ENCODE measurements at places on chromosomes 1 and 21.
A peak's percentile ranks its signal among the peaks of the same experiment; 100 is the strongest.

GRCh38 chr1:100700586-100700985 lies 19.0 kb upstream of the VCAM1 start:
- DNase-seq, result no peak

- DNase-seq, result no peak
These were observed 5.3 kb upstream of the MROH9 start for GRCh38 chr1:170929835-170930554.

DNA sequence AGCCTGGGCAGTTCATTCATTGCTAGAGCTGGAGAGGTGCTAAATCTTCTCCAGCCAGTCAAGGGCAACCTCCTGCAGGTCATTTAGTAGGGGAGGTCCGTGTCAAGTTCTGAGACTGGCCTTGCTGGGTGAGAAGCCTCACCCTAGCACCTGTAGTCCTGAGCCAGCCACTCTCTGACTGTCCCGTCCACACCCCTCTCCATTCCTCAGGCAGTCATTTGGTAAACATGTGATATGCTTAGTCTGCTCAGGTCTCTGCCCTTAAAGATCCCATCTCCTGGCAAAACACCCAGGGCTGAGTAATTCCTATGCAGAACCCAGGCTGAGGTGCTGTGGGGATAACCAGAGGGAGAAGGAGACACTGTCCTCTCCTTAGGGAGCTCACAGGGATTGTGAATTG lies 13.7 kb upstream of the IGFN1 start:
- no peak for DNase-seq

DNA sequence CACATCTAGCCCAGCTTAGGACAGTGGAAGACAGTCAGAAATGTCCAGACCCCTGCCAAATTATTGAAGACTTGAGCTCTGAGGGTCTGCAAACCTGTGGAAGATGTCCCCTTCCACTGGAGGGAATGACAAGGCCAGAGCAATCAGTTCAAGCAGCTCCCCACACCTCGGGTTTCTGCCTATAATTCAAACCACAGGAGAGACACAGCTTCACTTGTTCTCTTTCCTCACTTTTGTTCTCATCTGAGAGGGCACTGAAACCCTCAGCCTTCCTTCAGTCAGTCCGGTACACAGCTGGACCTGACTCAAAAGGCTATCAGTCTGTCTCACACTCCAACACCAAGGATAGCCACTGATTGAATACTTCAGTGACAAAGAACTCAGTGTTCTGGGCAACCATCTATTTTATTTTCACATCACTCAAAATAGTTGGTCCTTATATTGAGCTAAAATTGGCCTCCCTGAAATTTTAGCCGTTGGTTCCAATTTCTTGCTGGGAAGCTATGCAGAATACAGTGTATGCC lies 70.1 kb downstream of the TENT5C start:
- no peak for DNase-seq

GRCh38 chr21:36992671-36993070 lies 13.8 kb upstream of the RIPPLY3 start:
- DNase-seq, result no peak

DNA sequence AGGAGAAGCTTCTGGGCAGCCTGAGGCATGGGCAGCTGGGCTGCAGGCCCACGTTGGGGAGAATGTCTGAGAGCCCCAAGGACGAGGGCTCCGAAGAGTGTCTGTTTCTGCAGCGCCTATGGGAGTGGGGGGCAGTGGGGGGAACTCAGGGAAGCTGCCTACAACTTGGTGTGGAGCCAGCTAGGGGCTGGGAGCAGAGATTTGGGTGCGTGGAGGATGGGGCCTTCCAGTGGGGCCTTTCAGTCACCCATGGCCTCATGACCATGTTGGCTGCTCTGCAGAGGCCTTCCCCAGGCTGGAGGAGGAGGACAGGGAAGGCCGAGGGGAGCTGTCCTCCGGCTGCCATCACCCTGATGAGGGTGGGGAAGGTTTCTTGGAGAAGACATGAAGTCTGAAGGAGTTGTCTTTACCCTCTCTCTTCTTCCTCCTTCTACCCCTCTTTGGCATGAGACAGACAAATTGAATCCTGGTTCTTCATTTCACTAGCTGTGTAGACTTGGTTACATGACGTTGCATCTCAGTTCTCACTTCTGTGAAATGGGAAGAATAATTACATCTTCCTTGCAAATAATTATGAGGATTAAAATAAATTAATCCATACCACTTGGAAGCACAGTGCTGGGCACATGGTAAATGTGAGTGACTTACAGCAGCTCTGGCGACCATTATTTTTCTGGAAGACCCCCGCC lies 8.3 kb downstream of the PPFIA4 start:
- DNase-seq, result no peak

GRCh38 chr1:46134660-46135331 lies 2.4 kb upstream of the PIK3R3 start:
- DNase-seq, result no peak

GRCh38 chr1:232143315-232143886 lies 486.5 kb downstream of the SIPA1L2 start:
- DNase-seq, result no peak

GRCh38 chr1:87436534-87436933 lies 107.9 kb downstream of the LMO4 start:
- DNase-seq, result no peak

- DNase-seq, result no peak
These were observed 127.5 kb upstream of the C1orf174 start for GRCh38 chr1:4027492-4028138.

DNA sequence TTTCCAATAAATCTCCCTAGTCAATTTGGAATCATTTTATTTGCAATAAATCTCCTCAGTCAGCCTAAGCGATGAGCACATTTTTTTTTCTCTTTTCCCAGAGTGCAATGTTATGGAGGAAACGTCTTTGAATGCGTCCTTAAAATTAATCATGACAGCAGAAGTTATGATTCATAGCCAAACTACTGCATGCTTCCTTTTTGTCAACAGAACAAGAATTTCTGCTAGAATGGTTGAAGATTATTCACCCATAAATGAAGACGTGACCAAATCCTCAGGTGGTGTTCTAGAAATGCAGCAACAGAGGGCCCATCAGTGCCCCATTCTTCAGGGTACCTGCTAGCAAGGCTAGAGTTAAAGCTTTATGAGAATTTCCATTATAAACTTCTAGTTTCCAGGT lies 407.9 kb upstream of the PKN2 start:
- no peak for DNase-seq

GRCh38 chr21:34576041-34576511 lies 38.8 kb downstream of the RCAN1 start:
- no peak for DNase-seq

- DNase-seq, result no peak
These were observed 221.8 kb downstream of the TTLL7 start for GRCh38 chr1:83776913-83777757.

DNA sequence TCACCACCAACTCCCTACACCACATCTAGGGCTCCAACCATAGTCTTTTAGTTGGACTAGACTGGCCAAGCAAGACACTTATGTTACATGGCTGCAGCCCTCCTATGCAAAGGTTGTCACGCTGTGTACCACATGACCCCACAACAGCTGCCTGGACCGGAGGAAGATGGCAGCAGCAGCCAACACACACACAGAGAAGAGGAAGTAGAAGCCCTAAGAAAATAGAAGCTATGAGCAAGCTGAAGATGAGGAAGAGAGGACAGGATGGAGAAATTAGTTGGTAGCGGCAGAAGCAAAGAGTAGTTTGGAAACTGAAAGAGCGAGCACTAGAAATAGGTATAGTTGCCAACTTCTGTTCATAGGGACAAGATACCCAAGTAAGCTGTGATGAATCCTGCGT lies 60.8 kb upstream of the RALGPS2 start:
- no peak for DNase-seq

- DNase-seq, result no peak
These were observed 524.1 kb downstream of the PTBP2 start for GRCh38 chr1:97245682-97246081.

DNA sequence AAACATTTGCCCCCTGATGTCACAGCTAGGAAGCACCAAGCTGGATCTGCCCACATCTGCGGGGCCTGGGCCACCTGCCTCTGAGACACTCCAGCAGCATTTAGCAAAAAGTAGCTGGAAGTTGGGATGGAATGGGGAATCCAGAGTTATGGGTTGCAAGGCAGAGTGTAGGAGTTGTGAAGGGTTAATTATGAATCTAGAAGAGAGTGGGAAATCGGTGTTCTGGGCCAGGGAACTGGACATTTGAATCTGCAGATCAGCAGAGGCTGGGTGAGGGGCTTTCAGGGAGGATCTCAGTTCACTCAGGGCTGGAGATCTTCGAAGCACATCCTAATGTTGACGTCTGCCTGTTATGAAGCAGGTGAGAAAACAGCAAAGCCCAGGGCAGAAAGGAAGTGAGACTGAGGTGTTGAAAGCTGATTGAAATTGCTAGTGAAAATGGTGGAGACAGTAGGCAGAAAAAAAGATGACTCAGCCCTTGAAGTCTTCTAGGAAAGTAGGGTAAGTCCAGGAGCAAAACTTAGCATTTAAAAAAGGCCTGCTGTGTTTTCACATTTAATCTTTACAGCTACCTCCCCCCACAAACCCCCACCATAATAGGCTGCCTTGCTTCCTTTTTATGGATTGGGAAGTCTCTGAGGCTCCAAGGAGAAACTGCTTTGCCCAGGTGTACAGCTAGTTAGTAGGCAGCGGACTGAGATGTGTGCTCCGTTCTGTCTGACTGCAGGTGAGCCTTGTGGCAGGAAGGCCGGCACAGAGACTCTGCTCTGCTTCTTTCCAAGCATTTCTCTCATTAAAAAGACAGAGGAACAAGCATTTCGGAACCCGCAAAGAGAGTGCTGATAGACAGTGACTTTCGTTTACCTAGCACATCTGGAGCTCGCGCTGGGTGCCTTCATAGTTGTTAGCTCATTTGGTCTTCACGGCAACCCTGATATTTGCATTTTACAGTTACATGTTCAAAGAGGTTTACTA lies 7.2 kb downstream of the VANGL1 start:
- DNase-seq, result no peak

DNA sequence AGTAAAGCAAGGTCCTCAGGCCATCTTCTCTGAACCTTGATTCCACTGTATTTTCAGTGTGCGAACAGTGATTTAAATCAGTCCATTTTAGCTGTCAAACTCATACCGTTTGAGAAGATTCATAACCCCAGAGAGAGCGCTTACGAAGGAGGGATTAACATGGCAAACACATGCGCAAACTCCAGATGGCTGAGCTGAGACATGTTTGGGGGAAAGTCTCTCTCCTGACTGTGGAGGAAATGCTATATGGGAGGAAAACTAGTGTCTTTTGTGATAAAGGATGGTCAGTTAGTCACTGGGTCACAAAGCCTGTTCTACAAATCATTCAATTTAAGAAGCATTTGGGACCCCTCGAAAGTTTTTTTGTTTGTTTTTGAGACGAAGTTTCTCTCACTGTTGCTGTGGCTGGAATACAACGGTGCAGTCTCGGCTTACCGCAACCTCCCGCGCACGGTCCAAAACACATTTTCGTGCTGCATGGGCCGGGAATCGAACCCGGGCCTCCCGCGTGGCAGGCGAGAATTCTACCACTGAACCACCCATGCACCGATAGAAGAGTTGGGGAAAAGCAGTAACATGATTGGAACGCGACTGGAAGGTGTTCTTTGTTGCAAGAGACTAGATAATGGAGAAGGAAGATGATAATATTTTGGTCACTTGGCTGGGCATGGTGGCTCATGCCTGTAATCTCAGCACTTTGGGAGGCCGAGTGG lies 58.4 kb upstream of the CXADR start:
- no peak for DNase-seq

- no peak for DNase-seq
These were observed 40.2 kb upstream of the SLC6A9 start for GRCh38 chr1:44071461-44071860.

GRCh38 chr1:199010492-199010891 lies 371.7 kb downstream of the PTPRC start:
- DNase-seq, result peak; percentile 62

DNA sequence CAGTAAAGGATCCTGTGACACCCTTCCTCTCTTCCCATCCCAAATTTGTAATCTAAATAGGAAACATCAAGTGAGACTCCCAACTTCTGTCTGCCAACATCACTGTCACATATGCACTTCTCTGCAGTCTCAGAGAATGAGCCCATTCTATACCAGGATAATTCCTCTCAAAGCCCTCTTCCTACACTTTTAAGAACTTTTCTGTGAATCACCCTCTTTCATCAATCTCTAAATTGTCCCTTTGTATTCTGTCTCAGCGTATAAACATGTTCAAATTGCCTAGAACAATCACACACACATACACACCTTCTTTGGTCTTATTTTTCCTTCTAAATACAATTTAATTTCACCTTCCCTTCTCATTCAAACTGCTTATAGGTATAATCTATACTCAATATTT lies 111.8 kb downstream of the PTBP2 start:
- no peak for DNase-seq

- no peak for DNase-seq
These were observed 165.3 kb downstream of the FASLG start for GRCh38 chr1:172824209-172824608.

- no peak for DNase-seq
These were observed 730.3 kb downstream of the PTPRU start for GRCh38 chr1:29966526-29967045.

DNA sequence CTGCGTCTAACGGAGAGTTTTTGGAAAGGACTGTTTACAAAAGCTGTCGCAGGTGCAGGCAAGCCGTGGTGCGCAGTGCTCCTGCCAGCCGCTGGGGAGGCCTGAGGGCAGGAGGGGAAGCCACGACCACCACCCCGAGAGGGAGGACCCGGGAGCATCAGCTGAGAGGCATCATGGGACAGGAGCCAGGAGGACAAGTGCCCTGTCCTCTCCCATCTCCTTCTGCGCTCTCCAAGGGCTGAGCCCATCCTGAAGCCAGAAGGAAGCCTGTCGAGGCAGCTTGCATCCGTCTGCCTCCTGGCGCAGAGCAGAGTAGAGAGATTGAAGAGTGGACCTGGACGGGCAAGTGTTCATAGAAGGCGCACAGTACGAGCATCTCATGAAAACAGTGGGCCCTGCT lies 310.9 kb downstream of the KIF26B start:
- DNase-seq, result no peak

- DNase-seq, result no peak
These were observed 48.9 kb upstream of the GORAB start for GRCh38 chr1:170483051-170483450.

GRCh38 chr1:18870957-18871356 lies 11.5 kb upstream of the TAS1R2 start:
- DNase-seq, result no peak

- DNase-seq, result no peak
These were observed 16.2 kb upstream of the PDXK start for GRCh38 chr21:43702785-43703034.

- DNase-seq, result no peak
These were observed 97.0 kb downstream of the PLD5 start for GRCh38 chr1:242427519-242427918.

DNA sequence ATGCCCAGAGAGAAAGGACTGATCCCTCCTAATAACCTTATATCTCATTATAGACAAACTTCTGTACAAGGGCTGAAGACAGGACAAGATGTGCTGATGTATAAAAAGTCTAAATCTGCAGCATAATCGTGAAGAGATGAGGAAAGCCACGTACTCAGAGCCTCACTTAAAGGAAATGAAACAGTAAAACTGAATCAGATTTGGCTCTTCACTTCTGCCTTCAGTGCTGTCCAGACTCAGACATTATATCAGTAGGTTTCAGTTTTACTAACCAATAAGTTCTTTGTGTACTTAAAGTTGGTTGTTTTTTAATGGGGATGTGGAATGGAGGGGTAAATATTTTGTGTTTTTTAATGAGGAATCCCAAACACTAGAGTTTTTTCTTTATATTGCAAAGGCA lies 45.3 kb upstream of the RGS1 start:
- DNase-seq, result peak; percentile 73

GRCh38 chr1:7912743-7913557 lies 27.7 kb downstream of the TNFRSF9 start:
- peak; percentile 13 for DNase-seq
